ENCODE measurements at places on chromosomes 2 and 18.

DNA sequence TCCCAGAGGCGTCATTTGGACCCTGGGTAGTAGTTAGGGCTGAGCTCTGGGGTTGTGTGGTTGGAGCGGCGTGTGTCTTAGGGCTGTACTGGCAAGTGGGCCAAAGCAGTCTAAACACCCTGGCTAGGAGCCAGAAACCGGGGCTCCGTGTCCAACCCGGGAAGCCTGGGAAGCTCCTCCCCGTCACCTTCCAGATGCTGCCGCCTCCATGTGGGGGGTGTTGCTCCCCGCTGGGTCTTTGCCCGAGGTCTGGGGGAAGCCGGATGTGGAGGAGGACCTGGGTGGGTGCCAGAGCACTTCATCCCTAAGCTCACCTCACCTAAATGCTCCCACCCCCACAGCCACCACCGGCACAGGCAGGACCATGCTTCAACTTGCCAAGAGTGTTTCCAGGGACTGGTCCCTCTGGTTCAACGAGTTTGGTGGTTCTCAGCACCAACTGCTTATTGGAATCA lies 25.4 kb downstream of the TET3 start:
- DNase-seq: no peak

GRCh38 chr2:150811259-150811855 lies 323.9 kb upstream of the RND3 start:
- no peak for DNase-seq

GRCh38 chr2:11502740-11503292 lies 31.0 kb upstream of the GREB1 start:
- DNase-seq: no peak

- DNase-seq: no peak
Measured at GRCh38 chr2:146366276-146366675, 1478.6 kb upstream of the ACVR2A start.

- no peak for DNase-seq
Measured at GRCh38 chr18:9401176-9401575, 66.6 kb downstream of the TWSG1 start.

DNA sequence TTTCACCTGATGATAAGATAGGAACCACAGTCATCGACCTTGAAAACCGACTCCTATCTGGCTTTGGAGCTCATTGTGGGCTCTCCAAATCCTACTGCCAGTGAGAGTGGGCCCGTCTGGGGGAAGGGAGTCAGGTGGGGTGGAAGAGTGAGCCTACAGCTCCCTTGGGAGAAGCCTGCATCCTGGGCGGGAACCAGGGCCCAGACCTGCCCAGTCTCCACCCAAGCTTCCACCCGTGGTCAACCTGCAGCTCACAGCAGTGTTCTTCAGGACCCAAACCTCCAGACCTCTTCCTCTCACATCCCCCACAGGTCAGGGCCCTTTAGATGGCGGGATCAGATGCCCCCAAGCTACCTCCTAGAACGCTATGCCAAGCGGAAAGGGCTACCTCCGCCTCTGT lies 40.2 kb downstream of the LMAN2L start:
- no peak for DNase-seq

DNA sequence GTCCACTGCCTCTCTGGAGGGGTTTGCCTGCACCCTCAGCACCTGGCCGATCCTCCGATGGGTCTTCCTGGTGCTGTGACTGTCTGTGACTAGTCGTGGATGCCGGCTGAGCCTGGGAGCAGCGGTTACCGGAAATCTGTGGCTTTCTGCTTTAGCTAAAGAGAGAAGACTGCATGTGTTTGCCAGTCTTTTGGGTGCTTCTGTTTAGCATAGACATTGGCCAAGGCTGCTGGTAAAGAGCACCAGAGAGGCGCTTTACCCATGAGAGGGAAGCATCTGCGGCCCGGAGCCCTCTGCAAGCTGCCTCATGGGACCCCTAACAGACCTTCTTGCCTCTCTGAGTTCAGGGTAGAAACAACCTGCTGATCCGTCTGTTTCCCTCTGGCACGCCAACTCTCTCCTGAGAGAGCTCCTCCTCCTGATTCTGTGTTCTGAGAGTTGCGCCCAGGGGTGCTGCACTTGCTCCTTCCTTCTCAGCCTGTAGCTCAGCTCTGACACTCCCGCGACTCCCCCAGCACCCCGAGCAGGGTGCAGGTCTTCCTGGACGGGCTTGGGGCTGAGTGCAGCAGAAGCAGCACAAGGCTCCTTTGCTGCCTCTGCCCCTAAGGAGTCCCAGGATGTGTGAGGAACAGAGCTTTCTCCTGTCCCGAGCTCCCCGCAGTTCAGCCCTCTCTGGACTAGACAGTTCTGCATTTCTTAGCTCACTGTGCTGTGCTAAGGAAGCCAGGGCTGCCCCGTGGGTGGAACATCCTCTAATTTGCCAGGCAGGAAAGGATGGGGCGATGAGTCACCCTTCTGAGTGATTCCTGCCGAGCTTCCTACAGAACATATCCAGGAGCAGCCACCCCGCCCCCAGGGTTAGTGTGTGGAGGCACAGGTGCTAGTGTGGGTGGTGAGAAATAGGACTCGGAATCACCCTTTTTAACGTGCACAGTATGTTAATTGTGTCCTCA lies 203.2 kb downstream of the SH3RF3 start:
- DNase-seq: peak; percentile 79

- DNase-seq: no peak
Measured at GRCh38 chr2:180255981-180256380, 248.9 kb upstream of the CWC22 start.

- no peak for DNase-seq
Measured at GRCh38 chr18:71529703-71530303, 1014.3 kb downstream of the CBLN2 start.

GRCh38 chr2:98489486-98489885 lies 44.8 kb downstream of the INPP4A start:
- no peak for DNase-seq

- no peak for DNase-seq
Measured at GRCh38 chr2:43958397-43959275, 37.2 kb downstream of the LRPPRC start.

DNA sequence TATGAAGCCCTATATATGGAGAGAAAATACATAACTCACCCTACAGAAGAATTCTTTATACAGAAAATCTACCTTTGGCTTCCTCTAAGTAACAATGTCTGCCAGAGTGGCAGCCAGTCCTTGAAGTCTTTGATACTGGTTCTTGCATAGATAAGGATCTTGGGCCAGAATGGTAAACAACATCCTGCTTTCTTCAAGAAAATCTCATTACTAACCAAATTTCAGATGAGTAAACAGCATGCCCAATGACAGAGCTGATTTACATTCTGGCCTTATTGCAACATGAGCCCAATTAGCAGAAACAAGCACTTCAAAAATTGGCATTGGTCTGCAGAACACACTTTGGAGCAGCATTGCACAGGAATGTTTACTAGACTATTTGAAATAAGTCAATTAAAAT lies 336.5 kb upstream of the ST6GAL2 start:
- DNase-seq: no peak

GRCh38 chr2:235688511-235689426 lies 194.9 kb downstream of the AGAP1 start:
- DNase-seq: no peak

- DNase-seq: no peak
Measured at GRCh38 chr2:207229161-207229560, 63.4 kb upstream of the KLF7 start.

DNA sequence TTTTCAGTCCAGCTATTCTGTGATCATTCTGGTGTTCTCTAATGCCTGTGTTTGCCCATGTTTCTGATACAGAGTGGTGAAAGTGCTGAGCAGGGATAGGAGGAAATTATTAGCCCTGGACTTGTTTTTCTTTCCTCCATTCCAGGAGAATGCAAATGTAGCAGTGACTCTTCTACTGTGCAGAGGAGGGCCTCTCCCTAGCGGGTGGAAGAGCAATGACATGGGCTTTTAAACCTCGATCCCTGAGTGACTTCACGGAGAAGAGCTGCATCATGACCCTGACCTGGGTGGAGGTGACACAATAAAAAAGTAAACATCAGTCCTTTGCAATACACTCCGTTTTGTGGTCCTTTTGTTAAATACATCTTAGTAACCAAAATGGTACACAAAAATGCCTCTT lies 68.0 kb upstream of the NETO1 start:
- DNase-seq: no peak

DNA sequence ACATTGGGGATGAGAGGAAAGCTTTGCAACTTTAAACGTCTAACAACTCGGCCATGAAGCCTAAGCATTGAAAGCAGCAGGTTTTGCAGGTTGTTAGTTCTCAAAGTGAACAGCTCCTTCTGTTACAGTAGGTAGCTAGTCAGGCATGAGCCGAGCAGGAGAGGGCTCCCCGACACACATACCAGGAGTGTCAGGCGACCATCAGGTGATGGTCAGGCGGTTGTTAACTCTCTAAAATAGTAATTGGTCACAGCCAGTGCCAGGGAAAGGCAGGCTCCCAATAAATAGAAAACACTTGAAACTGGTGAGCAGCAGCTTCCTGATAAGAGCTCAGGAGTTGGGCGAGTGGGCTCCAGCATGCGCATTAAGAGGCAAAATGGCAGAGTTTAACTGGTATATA lies 53.5 kb upstream of the DAPL1 start:
- peak; percentile 62 for DNase-seq

GRCh38 chr2:44244135-44244871 lies 31.0 kb upstream of the SLC3A1 start:
- DNase-seq: peak; percentile 37

GRCh38 chr2:17051538-17051937 lies 385.9 kb upstream of the CYRIA start:
- DNase-seq: no peak

GRCh38 chr2:192151853-192152252 lies 42.9 kb downstream of the TMEFF2 start:
- no peak for DNase-seq

- DNase-seq: no peak
Measured at GRCh38 chr18:50179465-50179864, 15.5 kb downstream of the MYO5B start.

GRCh38 chr2:152961351-152961750 lies 242.9 kb downstream of the ARL6IP6 start:
- DNase-seq: no peak

GRCh38 chr2:127818241-127818640 lies 7.3 kb upstream of the WDR33 start:
- DNase-seq: no peak

DNA sequence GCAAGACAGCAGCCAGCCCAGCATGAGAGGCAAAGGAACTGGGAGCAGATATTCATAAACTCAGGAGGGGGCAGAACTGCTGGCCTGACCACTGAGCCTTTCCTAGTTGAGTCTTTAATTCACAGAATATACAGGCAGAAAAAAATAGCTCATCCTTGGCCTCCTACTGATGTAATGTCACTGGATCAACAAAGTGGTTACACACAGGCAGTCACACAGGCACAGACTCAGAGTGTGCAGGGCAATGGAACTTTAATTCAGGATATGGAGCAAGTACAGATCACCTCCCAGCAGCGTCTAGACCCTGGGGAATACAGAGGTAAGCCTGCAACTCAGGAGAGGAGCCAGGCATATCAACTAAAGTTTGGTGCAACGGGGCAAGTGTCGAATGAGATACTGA lies 75.4 kb downstream of the TNP1 start:
- no peak for DNase-seq

- DNase-seq: peak; percentile 63
Measured at GRCh38 chr2:120546048-120546864, 189.4 kb upstream of the GLI2 start.

DNA sequence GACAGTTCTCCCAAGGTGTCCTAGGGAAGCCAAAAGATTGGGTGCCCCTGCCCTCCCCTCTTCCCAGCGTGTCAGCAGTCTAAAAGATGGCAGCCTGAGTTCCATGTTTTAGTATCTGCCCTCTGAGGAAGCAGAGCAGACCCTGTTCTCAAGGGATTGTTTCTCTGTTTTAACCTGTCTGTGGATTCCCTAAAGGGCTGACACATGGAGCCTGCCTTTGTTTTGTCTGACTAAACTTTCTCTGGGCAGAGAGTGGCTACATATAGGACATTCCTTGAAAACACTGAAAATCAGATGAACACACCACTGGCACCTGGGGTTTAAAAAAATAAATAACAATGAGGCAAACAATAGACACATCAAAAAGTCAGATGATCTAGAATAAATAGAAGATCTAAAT lies 337.6 kb downstream of the KIAA1328 start:
- no peak for DNase-seq

DNA sequence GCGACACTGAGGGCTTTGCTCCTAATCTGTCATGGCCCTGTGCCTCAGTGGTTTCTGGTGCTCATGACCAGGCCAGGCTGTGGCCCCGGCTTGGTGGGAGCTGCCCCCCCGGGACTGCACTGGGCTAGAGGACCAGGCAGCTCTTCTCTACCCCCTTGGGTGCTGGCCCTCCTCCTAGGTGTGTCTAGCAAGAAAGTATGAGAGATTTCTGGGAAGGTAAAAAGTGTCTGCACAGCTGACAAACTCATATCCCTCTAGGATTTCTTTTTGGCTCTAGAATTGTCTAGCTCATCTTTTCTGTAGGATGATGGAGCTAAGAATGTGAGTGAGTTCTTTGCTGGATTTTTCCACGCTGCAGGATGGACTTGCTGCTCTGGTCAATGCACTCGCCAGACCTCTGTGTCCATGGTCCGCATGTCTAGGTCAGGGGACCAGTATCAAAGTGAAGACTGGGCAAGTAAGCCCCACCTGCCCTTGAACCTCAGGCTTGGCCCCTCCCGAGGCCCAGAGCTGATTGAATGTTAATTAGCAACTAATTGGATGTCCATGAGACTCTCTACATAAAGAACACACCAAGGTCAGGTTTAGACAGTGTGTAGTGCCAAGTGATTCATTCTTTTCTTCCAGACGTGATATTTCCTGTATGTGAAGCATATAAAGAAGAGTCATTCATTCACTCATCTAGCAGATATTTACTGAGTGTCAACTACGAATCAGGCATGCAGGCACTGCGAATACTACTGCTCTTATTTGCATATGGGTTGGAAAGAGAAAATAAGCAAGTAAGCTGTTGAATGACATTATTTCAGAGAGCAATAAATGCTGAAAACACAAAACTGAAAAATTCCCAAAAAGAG lies 15.6 kb upstream of the PSD4 start:
- no peak for DNase-seq

DNA sequence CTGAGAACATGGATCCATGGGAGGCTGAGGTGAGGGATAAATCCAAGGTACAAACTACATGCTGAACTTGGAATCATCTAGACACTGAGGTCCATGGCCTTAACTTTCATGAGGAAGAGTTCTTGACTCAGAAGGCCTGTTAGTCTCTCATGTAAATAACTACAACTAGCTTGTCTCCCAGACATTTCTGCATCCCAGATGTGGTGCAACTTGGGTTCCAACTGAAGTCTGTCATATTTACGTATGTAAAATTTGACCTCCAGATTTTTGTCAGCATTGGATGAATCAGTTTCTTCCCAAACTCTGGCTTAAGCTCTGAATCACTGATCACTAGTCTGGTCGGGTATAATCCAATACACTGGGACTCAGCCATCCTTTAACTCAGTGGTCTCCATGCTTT lies 306.9 kb downstream of the PDE11A start:
- no peak for DNase-seq

GRCh38 chr2:98713332-98714015 lies 17.5 kb downstream of the MGAT4A start:
- DNase-seq: no peak

GRCh38 chr2:63073994-63074393 lies 23.4 kb downstream of the OTX1 start:
- DNase-seq: no peak

All from left ventricle myocardium inferior (tissue), 1 donor.